Cerebellar nuclear complex (tissue), 1 donor: ENCODE measurements at places on chromosomes 7 and 10.

GRCh38 chr10:52368725-52369124, 54.6 kb downstream of the DKK1 start:
- no peak for DNase-seq

GRCh38 chr7:120920591-120921274, 29.8 kb upstream of the ING3 start:
- DNase-seq: no peak

GRCh38 chr10:45817130-45817859, 30.0 kb downstream of the AGAP4 start:
- no peak for DNase-seq

DNA sequence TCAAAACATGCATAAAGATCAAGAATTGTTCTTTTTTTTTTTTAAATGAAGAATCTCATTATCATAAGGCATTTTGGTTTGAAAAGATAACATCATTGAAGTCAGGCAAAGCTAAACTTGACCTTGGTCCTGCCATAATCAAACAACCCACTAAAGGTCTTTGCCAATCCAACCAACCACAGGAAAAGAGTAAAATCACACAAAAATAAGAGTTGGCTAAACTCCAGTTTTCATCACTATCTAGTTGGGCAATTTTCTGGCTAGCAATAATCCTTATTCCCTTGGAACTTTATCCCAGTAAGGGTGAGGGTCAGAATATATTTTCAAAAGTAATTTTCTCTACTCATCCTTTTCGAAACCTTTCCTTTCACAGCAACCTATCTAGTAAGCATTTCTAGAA, 62.4 kb downstream of the HIBADH start:
- no peak for DNase-seq

DNA sequence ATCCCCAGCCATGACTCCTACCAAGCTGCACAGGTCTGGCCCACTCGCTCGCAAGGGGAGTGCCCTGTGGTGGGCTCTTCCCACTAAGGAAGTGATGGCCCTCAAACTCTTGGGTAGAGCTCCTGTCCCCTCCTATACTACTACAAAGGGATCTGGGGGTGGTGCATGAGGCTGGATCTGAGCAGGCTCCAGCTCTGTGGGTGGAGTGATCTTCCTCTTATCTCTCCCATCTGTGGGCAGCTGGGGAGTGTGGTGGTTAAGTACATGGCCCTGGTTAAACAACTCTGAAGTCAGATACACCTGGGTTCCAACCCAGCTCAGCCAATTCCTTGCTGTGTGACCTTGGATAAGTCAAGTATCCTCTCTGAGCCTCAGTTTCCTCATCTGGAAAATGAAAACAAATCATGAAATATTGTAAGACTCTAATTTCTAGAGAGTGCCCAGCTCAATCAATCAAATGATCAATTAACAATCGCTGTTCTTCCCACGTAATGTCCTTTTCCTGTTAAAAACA, 17.4 kb downstream of the DDIT4 start:
- no peak for DNase-seq

DNA sequence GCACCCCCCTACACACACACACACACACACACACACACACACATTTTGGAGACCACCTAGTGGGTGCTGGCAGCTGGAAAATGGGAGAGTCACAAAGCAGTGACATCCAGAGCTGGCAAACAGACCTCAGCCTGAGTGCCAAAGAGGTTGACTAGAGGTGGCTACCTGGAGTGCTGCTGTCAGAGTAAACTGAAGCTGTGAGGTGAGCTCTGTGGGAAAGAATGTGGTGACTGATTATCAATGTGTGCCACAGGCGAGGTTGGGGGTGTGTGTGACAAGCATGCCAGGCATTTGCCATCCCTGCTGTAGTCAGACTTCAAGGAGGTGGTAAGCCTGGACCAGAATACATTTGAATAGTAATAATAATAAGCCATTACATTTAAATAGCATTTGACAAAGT, 120.6 kb downstream of the SLIT1 start:
- DNase-seq: no peak

GRCh38 chr10:44242091-44242490, 142.8 kb downstream of the CXCL12 start:
- no peak for DNase-seq

DNA sequence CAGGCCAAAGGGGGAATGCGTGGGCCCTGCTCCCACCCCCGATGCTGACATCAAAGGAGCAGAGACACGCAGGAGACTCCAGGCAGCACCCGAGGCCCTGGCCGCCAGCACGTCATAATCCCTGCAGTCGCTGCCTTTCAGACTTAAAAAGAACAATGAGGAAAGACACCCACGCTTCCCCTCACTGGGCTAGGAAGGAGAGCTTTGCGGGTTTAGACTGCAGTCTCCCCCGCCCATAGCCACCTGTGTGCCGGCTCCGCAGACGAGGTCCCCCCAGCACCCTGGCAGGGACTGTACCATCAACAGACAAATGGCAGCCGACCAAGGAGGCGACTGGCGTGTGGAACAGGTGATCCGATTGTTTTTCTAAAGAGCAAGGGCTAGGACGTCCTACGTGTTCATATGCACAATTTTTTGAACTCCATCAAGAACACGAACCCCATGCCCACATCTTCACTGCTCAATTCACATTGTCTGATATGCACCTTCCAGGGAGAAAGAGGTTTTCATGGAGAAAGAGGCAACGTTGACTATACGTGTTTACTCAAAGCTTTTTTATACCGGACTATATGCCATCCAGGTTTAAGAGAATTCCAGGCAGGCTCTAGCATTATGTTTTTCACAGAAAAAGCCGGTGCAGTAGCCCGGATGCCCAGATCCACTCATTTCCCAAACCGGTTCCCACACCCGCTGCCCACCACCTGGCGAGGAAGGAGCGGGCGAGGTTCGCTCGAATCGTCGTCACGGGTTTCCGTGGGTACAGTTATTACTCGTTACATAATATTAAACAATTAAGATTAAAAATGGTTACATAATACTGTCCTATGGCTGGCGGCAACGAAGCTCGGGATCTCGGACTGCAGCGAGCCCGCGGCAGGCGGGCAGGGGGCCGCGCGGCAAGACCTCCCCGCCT, 1.1 kb downstream of the GRB10 start:
- no peak for DNase-seq

- DNase-seq: peak; percentile 19
Observed at GRCh38 chr10:74585231-74586087, 240.9 kb upstream of the KAT6B start.

GRCh38 chr10:125316436-125316835, 156.1 kb upstream of the CTBP2 start:
- no peak for DNase-seq

- DNase-seq: no peak
Observed at GRCh38 chr10:33215635-33216034, 118.8 kb downstream of the NRP1 start.
